ENCODE measurements at places on chromosomes 1 and 21.

DNA sequence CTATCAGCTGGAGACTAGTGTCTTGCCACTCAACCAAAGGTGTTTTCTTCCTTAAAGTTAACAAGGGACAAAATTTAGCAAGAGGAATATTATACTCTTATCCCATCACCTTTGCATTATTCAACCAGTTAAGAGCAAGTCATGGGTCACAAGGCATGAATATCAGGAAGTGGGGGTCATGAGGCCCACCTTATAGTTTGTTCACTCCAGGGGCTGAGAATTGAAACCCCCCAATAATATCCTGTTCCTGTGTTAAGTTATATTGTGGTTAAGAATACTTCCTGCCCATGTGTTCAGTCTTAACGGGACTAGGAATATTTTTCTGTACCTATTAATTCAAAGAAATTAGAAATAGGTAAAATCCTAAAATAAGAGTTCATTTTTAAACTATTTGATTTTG lies 239.7 kb downstream of the S1PR1 start:
- DNase-seq: no peak

GRCh38 chr1:11550664-11551283 lies 71.8 kb downstream of the DISP3 start:
- no peak for DNase-seq

GRCh38 chr1:217747156-217747769 lies 116.1 kb downstream of the SPATA17 start:
- no peak for DNase-seq

DNA sequence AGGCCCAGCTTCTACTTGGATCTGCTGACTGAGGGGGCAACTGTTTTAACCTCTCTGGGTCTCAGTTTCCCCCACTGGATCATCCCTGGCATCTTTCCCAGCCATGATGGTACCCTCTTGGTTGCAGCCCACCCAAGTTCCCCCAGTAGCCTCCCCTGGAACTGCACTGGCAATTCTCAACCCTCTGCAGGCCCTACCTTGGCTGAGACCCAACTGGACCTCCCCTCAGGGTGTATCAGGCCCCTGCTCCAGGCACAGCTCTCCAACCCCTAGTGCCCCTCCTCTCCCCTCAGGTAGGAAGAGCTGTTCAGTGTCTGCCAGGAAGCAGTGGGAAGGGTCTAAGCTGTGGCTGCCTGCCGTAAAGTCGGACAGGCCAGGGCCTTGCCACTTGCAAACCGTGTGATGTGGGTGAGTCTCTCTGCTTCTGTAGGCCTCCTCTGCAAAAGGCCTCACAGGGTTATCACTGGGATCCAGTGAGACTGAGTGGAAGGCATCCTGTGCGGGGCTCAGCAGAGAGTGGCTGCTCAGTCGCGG lies 32.1 kb downstream of the RHBG start:
- DNase-seq: no peak

- DNase-seq: no peak
Observed at GRCh38 chr1:26259578-26259977, 20.3 kb upstream of the SH3BGRL3 start.

DNA sequence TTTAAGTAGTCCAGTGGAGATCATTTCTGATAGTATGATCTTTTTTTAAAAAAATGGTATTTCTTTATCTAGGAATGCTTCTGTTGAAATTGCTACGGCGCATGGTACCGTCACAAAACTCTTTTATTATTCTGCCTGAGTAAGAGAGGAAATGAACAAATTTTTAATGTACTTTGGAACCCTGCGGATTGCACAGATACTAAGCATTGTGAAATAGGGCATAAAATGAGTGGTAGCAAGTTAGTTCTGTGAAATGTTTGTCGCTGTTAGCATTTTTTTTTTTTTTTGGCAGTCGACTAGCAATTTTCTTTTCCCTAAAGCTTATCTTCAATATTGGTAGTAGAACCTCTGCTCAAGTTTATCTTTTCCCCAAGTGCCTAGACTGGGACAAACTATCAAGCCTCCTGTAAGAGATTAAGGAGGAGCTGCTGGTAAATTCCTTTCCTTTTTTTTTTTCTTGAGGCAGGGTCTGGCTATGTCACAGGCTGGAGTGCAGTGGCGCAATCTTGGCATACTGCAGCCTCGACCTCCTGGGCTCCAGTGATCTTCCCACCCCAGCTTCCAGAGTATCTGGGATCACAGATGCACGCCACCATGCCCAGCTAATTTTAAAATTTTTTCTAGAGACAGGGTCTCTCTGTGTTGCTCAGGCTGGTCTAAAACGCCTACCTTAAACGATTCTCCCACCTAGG lies 2.2 kb downstream of the ITSN1 start:
- DNase-seq: no peak

GRCh38 chr1:153803470-153804056 lies 28.4 kb downstream of the SLC27A3 start:
- no peak for DNase-seq

- DNase-seq: no peak
Observed at GRCh38 chr1:151037032-151037431, 646 bp downstream of the BNIPL start.

DNA sequence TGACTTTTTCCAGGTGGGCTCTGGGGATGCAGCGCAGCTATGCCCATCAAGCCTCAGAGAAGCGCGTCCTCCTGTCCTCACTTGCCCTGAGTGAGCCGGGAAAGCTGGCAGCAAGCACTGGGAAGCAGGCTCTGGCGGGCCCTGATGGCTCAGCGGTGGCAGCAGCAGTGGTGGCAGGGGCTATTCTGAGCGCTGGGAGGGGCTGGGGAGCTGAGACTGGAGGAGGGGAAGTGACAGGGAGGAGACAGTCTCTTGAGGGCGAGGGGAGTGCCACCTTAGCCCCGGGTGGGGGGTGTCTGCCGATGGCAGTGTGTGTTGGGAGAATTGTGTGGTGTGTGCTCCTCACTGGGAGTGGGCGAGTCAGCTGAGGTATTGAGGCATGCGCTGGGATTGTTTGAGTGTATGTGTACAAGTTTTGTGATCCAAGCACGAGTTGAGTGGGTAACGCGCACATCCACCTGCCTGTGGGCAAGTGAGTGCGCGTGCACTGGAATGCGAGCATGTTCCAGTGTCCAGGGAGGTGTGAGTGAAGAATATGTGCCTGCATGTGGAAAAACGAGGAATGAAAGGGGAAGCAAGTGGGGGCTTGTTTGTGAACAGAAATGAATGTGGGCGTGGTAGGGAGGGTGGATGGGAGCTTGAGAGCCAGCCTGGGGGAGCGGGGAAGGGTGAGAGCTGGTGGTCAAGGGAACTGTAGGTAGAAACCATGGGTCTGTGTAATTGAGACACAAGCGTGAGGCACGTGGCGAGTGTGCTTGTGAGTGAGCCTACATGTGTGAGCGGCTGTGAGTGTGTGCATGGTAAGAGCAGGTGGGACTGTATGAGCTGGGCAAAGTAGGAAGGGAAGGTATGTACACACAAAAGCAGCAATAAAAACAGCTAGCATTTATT lies 2.9 kb upstream of the FOXO6 start:
- DNase-seq: no peak

DNA sequence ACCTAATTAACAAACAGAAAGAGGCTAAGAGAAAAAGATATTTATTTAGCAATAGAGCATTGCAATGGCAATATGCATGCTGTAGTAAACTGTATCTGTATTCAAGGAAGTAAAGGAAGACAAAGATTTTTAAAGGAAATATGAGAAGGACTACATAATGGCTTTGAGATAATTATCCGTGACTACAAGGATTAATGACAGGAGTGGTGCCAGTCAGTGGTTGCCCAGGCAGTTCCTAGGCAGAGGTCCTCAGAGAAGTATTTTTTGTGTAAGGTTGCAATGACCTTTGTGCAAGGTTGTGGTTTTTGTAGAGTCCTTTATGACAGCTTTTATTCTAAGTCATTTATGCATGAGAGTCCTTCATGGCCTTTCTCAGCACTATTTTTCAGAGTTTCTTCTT lies 711.1 kb upstream of the CHRM3 start:
- DNase-seq: no peak

GRCh38 chr1:167900907-167901306 lies 13.0 kb downstream of the ADCY10 start:
- DNase-seq: no peak

- no peak for DNase-seq
Observed at GRCh38 chr1:43797891-43798290, 90.6 kb downstream of the ST3GAL3 start.

Data from stimulated activated CD8-positive, alpha-beta memory T cell treated with anti-CD3 and anti-CD28 coated beads, Interleukin-4, amount 100 ng/mL, for 1 hour (primary cell).